ENCODE measurements at places on chromosomes 13 and 19. TPM values are rescaled to one million over a fixed set of nuclear protein-coding genes. Genes with fewer than 3 reads are reported as not detected.

SLC35E1 gene
- 43.4 TPM for total RNA-seq

GRCh38 chr13:112753833-112754232 is 64.0 kb downstream of the ATP11A start:
- no peak overlapping the region for H3K4me3 ChIP-seq
- no peaks in the 10 kb centered on the region for H3K27me3 ChIP-seq
- H3K27ac ChIP-seq, result no peak overlapping the region
- H3K4me1 ChIP-seq, result peaks cover 13% of the 10 kb centered on the region
- H3K36me3 ChIP-seq, result no peaks in the 10 kb centered on the region

DNA sequence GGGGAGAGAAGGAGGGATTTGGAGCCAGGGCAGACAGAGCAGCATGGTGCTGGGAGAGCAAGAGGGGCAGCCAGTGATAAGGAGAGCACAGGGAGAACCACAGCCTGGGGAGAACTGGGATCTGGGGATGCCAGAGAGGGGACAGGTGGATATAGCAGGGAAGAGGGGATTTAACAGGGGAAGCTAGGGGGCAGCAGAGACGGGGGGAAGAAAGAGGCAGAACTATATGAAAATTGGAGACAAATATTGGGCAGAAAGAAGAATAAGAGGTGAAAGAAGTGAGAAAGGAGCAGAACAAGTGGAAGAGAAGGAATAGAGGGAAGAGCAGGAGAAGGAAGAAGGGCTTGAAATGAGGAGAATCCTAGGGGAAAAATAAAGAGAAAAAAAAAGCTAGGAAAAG is 6.5 kb upstream of the ZNF528 start:
- H3K36me3 ChIP-seq, result peaks cover 32% of the 10 kb centered on the region
- no peaks in the 10 kb centered on the region for H3K27me3 ChIP-seq
- H3K27ac ChIP-seq, result no peak overlapping the region
- H3K4me1 ChIP-seq, result no peaks in the 10 kb centered on the region
- DNase-seq, result no peak

DNA sequence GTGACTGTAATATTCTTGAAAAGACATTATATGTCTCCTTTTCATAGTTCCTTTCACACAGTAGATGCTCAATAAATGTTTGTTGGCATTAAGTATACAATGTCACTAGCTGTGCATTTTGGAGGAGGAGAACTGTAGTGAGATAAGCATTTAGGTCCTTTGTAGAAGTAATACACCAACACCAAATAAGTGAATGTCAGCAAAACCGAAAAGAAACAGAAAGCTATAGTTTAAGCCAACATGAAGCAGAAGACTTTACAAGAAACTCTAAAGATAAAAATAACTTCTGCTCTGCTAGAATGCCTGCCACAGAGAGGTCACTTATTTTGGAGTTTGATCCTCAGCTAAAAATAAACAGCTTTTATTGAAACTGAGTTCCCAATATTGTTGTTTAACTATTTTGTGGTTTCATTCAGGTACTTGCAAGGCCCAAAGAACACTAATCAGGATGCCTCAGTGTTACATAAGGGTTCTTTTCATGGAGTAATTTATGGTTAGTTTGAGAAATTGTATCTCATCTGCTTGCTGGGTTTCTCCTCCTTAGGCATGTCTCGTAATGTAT is 86.2 kb downstream of the STARD13 start:
- no peak overlapping the region for H3K27ac ChIP-seq
- H3K36me3 ChIP-seq, result no peaks in the 10 kb centered on the region
- no peaks in the 10 kb centered on the region for H3K4me1 ChIP-seq
- no peaks in the 10 kb centered on the region for H3K27me3 ChIP-seq

- H3K27me3 ChIP-seq, result no peaks in the 10 kb centered on the region
- no peak for DNase-seq
- H3K36me3 ChIP-seq, result no peaks in the 10 kb centered on the region
- H3K4me1 ChIP-seq, result no peaks in the 10 kb centered on the region
- no peak overlapping the region for H3K27ac ChIP-seq
Observed at GRCh38 chr13:58655086-58655485, 1023.5 kb downstream of the PCDH17 start.

RFPL4A gene
- total RNA-seq, result not detected

DNA sequence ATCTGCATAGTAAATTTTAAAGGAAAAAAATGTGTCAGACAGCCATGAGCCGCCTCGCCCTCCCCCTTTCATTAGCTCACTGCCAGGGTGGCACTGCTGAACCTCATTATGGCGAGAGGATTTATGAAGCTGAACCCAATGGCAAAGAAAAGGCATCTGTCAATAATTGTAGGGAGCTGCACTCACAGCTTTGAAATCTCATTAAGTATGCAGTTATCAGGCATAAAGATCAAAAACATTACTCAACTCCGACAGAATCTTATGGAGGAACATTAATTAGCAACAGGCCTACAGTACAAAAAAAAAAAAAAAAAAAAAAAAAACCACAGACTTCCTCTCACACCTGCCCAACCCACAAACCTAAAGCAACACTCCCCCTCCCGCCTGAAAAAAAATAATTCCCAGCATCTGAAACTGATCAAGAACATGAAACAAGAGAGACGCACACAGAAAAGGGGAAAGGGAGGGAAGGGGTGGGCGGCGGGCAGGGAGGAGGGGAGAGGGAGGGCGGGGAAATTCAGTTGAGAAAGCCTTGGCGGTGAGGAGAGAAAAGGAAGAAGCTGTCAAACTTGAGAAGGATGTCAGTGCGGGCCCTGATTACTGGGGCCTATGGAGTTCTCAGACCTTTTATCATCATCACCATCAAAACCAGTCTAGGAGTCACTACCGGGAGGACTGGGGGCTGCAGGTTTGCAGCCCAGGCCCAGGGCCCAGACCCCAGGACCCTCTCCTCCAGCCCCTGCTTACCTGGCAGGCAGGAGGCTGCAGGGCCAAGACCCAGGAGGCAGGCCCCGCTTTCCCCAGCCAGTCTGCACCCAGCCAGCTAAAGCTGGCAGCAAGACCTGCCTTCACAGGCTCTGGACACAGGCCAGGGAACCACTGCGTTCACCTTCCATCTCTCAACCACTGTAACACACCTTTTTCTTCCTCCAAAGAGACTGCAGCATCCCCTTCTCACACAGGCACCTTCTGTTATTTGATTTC is 8.9 kb downstream of the TSHZ3 start:
- peak overlapping the region; percentile 64 for H3K4me3 ChIP-seq
- H3K27me3 ChIP-seq, result peaks cover 78% of the 10 kb centered on the region
- DNase-seq, result no peak
- no peaks in the 10 kb centered on the region for H3K36me3 ChIP-seq
- H3K27ac ChIP-seq, result peak overlapping the region; percentile 56
- H3K4me1 ChIP-seq, result peaks cover 18% of the 10 kb centered on the region

GRCh38 chr13:26133851-26134250 is 82.0 kb upstream of the SHISA2 start:
- H3K27ac ChIP-seq, result no peak overlapping the region
- H3K4me1 ChIP-seq, result no peaks in the 10 kb centered on the region
- no peak overlapping the region for H3K4me3 ChIP-seq
- no peaks in the 10 kb centered on the region for H3K36me3 ChIP-seq
- no peak for DNase-seq
- peaks cover 4% of the 10 kb centered on the region for H3K27me3 ChIP-seq

GRCh38 chr19:5289060-5289990 is 51.3 kb downstream of the PTPRS start:
- peaks cover 18% of the 10 kb centered on the region for H3K27me3 ChIP-seq
- H3K27ac ChIP-seq, result no peak overlapping the region
- H3K4me3 ChIP-seq, result no peak overlapping the region
- H3K4me1 ChIP-seq, result peaks cover 3% of the 10 kb centered on the region

- no peak overlapping the region for H3K4me3 ChIP-seq
- H3K27me3 ChIP-seq, result peaks cover 13% of the 10 kb centered on the region
- DNase-seq, result no peak
- H3K36me3 ChIP-seq, result no peaks in the 10 kb centered on the region
Observed at GRCh38 chr13:76871432-76871831, 14.8 kb downstream of the KCTD12 start.

ZNF534 gene
- not detected for total RNA-seq

GRCh38 chr13:50357586-50358118 is 342.4 kb downstream of the KCNRG start:
- no peak overlapping the region for H3K4me3 ChIP-seq
- peaks cover 1% of the 10 kb centered on the region for H3K36me3 ChIP-seq
- no peaks in the 10 kb centered on the region for H3K27me3 ChIP-seq
- DNase-seq, result no peak
- peaks cover 27% of the 10 kb centered on the region for H3K4me1 ChIP-seq

SHISA7 gene
- not detected for total RNA-seq

DNA sequence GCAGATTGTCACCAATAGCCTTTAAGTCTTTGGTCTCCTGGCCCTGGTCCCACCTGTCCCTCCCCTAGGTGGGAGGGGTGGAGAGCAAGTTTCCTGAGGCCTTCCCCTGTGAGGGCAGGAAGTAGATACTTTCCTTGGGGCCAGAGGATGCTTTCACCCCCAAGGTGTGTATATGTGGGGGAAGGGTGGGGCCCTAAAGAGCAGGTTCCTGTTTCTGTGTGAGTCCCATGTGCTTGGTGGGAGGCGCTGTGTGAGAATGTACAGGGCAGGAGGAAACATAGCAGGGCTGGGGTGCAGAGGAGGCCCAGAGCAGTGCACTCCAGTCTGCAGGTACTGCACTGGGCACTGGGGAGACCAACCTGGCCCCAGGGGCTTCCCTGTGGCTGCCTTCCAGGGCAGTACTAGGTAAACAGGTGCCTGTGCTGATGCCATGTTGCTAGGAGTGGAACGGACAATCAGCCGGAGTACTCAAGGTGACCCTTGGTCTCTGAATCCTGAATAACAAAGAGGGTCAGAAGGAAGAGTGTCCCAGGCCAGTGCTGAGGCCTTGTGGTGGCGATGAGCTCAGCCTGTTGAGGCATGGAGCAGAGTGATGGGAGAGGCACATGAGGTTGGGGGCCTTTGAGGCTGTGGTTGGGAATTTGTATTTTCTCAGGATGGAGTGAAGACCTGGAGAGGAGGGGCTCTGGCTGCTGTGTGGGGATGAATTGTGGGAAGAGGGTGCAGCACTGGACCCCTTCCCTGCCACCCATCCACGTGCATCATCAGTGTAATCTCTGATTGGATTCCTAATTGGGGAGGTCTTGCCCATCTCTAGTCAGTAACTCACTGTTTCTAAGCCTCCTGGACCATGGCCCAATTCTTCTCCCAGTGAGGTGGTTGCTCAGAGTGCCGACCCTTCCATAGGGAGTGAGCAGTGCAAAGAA is 5.1 kb downstream of the EGLN2 start:
- peaks cover 35% of the 10 kb centered on the region for H3K36me3 ChIP-seq
- peak overlapping the region; percentile 93 for H3K27ac ChIP-seq
- no peaks in the 10 kb centered on the region for H3K27me3 ChIP-seq
- H3K4me3 ChIP-seq, result peak overlapping the region; percentile 98
- peak; percentile 69 for DNase-seq
- peaks cover 67% of the 10 kb centered on the region for H3K4me1 ChIP-seq

GRCh38 chr13:77388944-77389624 is 62.2 kb upstream of the MYCBP2 start:
- peaks cover 18% of the 10 kb centered on the region for H3K4me1 ChIP-seq
- peaks cover 4% of the 10 kb centered on the region for H3K36me3 ChIP-seq
- no peak for DNase-seq
- no peak overlapping the region for H3K4me3 ChIP-seq
- no peak overlapping the region for H3K27ac ChIP-seq

DNA sequence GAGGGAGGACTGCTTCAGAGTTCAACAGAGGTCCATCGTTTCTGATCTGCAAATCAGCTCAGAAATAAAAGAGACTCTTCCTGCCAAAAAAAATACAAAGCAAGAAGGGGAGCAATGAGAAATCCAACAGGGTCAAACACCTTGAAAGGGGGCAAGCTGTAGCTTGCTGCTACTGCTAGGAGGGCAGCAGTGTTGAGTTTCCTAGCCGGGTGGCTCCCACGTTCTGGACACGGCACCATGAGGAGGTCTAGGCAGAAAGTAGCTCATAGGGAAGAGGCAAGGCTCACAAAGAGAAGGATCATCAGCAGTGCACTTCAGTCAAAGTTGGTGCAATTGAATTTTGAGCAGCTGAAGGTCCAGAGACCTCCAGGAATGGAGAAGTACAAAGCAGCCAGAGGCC is 75.3 kb downstream of the FOXO1 start:
- no peak for DNase-seq
- peak overlapping the region; percentile 31 for H3K27ac ChIP-seq
- peaks cover 3% of the 10 kb centered on the region for H3K36me3 ChIP-seq
- H3K4me3 ChIP-seq, result no peak overlapping the region
- no peaks in the 10 kb centered on the region for H3K27me3 ChIP-seq
- H3K4me1 ChIP-seq, result peaks cover 55% of the 10 kb centered on the region

DNA sequence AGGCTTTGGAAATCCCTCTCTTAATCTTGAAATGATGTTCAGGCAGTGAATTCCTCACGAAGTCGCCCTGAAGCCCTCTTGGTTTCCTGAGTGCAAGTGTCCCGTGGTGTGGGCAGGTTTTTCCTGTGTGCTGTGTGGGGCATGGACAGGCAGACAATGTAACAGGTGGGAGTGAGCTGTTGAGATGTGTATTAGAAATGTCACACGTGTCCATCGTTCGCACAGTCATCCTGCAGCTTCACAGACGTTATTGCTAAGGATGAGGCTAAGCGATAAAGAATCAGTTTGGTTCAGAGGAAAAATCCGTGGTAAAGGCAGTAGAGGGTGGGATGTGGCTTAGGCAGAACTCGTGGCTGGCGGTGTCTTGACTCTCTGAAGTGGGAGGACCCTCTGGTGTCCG is 51.7 kb downstream of the SMARCA4 start:
- no peak overlapping the region for H3K27ac ChIP-seq
- H3K4me1 ChIP-seq, result no peaks in the 10 kb centered on the region
- no peak for DNase-seq
- H3K36me3 ChIP-seq, result peaks cover 12% of the 10 kb centered on the region
- H3K4me3 ChIP-seq, result no peak overlapping the region

DCAF15 gene
- total RNA-seq, result 106 TPM

DNA sequence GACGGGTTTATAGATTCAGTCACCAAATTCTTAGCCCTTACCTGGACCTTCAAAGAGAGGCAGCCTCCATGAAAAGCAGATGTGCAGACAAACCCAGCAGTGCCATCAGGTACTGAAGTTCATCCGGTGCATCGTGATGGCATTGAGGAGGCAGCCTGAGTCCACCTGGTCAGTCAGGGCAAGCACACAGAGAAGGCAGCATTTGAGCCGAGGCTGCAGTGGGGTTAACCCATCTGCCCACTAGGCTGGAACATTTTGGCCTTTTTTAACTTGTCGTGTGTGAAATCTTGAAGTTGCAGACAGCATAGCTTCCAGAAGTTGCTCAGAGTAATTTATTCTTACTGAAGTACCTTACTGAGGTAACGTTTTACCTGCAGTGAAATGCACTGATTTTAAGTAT is 4.9 kb downstream of the LMO7 start:
- H3K4me1 ChIP-seq, result peaks cover 9% of the 10 kb centered on the region
- no peak for DNase-seq
- H3K4me3 ChIP-seq, result no peak overlapping the region
- peaks cover 25% of the 10 kb centered on the region for H3K27me3 ChIP-seq

TMEM221 gene
- total RNA-seq, result not detected

ELANE gene
- not detected for total RNA-seq
